ENCODE measurements at places on chromosomes 7 and 10.
A peak's percentile ranks its signal among the peaks of the same experiment; 100 is the strongest.

DNA sequence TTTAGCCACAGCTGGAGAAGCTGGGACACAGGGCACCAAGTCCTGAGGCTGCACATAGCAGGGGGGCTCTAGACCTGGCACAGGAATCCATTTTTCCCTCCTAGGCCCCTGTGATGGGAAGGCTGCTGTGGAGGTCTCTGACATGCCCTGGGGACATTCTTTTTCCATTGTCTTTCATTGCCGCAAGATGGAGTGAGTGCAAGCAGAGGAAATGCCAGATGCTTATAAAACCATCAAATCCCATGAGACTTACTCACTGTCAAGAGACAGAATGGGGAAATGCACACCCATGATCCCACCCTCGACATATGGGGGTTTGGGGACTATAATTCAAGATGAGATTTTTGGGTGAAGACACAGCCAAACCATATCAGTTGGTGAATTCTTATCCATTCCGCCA lies 94.7 kb upstream of the FERD3L start:
- DNase-seq, result no peak

GRCh38 chr7:45211066-45211465 lies 53.5 kb downstream of the RAMP3 start:
- DNase-seq, result no peak

DNA sequence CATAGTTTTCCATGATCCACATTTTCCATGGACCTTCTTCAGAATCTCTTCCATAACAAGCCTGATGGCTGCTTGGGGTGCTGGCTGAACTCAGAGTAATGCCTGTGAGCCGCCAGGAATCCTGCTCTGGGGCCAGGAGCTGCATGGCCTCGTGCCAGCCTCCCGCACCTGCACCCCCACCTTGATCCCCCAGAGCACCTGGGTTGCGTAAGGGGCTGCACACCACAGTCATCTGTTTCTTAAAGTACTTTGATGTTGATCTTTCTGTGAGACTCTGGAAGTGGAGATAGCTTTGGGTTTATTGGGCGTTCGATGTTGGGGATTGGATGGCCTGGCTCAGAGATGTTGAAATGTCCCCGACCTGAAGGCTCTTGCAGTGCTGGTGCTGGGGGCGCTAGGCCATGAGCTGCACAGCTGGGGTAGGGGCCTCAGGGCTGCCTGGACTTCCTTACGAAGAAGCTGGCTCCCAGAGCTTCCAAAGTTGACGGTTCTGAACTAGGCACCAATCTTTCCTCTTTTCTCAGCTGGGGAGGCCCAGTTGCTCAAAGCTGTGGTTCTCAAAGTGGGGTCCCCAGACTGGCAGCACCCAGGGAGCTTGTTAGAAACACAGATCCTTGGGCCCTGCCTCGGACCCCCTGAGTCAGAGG lies 534.0 kb downstream of the DNAJB6 start:
- no peak for DNase-seq

- no peak for DNase-seq
Observed at GRCh38 chr7:98289333-98289875, 7.9 kb downstream of the BRI3 start.

- DNase-seq, result no peak
Observed at GRCh38 chr7:6442114-6442513, 5.6 kb downstream of the DAGLB start.

DNA sequence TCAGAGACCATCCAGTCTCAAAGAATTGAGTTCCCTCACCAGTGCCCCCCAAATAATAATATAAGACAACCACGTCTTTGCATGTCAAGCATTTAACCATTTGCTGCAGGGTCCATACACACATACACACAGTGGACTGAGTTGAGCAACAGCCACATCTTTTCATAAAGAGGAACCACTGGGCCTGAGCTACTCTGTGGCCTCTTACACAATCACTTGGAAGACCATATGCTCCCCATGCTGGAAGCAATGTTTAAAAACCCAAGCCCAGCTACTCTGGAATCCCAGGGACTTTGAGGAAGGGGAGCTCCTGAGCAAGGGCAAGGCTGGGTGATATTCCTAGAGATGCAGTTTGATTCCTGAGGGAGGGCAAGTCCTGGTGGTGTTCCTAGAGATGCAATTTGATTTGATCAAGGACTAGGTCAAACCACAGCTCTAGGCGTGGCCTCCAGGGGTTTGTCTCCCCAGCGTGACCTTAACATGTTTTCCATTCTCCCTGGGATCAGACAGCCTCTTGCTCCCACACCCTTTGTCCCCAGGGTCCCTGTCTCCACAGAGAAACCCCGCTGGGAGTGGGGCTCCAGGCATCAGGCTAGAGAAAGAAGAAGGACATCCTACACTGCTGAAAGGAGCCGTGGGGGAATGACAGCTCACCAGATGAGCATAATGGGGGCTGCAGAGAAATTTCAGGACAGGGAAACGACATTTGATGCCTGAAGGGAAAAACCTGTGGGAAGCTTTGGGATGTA lies 376.2 kb upstream of the MGMT start:
- DNase-seq, result no peak

DNA sequence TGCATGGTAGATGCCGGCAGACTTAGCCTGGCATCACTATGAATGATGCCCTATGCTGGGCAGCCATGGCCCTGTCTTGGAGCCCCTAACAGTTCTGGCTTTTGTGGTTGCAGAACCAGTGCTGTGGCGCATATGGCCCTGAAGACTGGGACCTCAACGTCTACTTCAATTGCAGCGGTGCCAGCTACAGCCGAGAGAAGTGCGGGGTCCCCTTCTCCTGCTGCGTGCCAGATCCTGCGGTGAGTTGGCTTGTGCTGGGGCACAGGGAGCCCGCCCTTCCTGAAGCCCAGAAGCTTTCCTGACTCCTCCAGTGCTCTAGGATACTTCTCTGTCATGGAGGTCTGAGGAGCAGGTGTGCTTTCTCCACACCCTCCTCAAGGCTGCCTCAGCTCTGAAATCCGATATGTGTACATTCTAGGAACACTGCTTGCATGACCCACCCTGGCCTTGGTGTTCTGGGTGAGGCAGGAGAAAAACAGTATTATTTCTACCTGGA lies 25.6 kb upstream of the SH2D4B start:
- DNase-seq, result peak; percentile 61

- DNase-seq, result no peak
Observed at GRCh38 chr10:10869592-10869991, 148.1 kb upstream of the CELF2 start.

- DNase-seq, result peak; percentile 73
Observed at GRCh38 chr10:124743191-124744101, 732 bp downstream of the FAM53B start.

- DNase-seq, result no peak
Observed at GRCh38 chr7:107782374-107782773, 20.6 kb downstream of the SLC26A3 start.

DNA sequence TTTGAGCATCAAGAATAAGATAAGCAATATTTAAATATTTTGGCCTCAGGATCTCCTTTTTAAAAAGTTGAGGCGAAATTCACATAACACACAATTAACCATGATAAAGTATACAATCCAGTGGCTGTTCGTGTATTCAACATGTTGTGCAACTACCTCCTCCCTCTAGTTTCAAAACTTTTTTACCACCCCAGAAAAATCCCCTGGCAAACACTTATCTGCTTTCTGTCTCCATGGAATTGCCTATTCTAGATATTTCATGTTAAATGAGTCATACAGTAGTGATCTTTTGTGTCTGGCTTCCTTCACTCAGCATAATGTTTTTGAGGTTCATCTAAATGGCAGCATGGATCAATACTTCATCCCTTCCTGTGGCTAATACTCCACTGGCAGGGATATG lies 31.8 kb upstream of the IL15RA start:
- no peak for DNase-seq

DNA sequence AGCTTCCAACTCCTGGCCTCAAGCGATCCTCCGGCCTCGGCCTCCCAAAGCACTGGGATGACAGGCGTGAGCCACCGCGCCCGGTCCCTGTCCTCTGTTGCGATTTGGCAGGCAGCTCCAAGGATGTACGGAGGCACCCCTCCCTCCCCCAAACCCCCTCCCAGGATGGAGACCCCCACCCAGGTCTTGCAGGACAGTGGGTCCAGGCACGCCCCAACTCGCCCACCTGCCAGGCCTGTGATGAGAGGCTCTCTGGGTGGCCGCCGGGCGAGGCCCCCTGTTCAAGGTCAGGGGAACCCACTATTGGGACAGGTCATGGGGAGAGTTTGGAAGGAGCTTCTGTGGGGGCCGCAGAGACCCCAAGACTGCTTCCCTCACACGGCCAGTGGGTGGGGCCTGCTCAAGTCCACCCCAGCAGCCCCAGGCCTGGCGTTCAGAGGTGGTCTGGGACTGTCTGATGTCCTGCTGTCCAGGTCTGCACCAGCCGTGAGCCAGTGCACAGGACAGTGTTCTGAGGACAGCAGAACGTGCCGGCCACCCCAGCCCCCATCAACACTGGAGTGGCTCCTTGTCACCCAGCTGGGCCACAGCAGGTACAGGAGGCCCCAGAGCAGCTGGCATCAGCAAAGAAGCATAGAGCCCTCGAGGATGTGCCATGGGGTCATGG lies 2.5 kb downstream of the ADAP1 start:
- peak; percentile 63 for DNase-seq

DNA sequence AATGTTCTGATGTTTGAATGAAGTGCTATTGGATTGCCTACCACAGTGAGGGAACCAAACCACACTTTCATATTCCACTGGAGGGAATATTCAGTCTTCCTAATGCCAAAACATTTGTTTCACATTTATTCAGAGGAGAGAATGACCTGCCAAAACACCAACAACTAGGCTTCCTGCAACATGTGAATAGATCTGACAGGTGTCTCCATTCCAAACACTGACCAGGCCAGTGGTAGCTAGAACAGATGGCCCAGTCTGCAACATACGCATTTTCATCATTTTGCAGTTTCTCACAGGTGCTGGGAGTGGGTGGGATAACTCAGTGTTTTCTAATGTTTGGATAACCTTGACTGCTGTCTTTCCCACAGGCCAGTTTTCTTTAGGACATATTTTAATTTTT lies 110.0 kb downstream of the RELN start:
- no peak for DNase-seq

- DNase-seq, result no peak
Observed at GRCh38 chr7:150803161-150803860, 2.7 kb downstream of the TMEM176A start.

GRCh38 chr7:93374345-93374940 lies 142.3 kb downstream of the VPS50 start:
- no peak for DNase-seq

DNA sequence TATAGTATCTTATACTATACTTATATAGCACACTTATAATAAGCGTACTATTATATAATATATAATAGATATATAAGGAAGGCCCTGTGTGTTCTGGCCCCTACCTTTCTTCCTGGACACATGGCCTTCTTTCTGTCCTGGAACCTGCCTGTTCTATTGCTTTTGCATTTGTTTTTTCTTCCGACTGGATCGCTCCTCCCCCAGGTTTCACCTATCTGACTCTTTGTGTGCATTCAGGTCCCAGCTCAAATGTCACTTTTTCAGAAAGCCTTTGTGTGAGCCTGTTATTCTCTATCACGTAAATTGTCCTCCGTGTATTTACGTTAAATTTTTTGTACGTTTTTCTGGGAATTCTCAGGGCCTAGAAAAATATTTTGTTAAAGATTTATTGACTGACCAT lies 2.9 kb upstream of the TRIM8 start:
- no peak for DNase-seq

GRCh38 chr7:77242068-77242467 lies 42.4 kb upstream of the FGL2 start:
- no peak for DNase-seq
